C1 segment of cervical spinal cord (tissue), 14 donors: ENCODE measurements at places on chromosomes 1 and 21.

GRCh38 chr1:26278303-26278702 is 1.6 kb upstream of the SH3BGRL3 start:
- DNase-seq = no peak

- no peak for DNase-seq
Observed at GRCh38 chr1:100627936-100628335, 90.0 kb downstream of the GPR88 start.

- no peak for DNase-seq
Observed at GRCh38 chr21:27202301-27202700, 235.4 kb upstream of the ADAMTS5 start.

GRCh38 chr1:20087668-20088067 is 17.7 kb downstream of the PLA2G5 start:
- no peak for DNase-seq

DNA sequence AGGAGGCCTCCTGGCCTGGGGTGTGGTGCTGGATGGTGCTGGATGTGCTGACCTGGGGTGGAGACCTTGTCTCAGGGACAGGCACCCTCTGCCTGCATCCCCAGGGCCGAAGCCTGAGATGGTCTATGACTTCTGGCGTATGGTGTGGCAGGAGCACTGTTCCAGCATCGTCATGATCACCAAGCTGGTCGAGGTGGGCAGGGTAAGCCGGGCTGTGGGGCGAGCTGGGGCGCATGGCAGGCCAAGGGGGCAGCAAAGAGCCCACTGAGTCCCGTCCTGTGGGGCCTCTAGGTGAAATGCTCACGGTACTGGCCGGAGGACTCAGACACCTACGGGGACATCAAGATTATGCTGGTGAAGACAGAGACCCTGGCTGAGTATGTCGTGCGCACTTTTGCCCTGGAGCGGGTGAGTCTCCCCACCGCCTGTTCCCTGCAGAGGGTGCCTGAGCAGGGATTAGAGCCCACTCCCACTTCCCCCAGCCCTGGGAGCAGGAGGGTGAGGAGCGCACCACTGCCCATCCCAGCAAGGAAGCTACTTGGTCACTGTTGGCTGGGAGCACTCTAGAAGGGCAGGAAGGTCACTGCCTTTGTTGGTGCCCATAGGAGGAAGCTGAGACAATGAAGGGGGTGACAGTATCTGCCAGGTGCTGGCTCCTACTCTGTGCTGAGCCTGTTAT is 75.2 kb downstream of the PTPRU start:
- no peak for DNase-seq

DNA sequence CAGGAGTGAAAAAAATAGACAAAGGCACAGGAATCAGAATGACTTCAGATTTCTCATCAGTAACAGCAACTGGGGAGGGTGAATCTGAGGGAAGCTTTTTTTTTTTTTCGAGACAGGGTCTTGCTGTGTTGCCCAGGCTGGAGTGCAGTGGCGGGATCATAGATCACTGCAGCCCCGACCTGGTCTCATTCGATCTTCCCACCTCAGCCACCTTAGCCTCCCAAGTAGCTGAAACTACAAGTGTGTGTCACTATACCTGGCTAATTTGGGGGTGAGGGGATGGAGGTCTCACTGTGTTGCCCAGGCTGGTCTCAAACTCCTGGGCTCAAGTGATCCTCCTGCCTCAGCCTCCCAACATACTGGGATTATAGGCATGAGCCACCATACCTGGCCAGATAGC is 10.7 kb downstream of the ARMH1 start:
- DNase-seq = no peak

DNA sequence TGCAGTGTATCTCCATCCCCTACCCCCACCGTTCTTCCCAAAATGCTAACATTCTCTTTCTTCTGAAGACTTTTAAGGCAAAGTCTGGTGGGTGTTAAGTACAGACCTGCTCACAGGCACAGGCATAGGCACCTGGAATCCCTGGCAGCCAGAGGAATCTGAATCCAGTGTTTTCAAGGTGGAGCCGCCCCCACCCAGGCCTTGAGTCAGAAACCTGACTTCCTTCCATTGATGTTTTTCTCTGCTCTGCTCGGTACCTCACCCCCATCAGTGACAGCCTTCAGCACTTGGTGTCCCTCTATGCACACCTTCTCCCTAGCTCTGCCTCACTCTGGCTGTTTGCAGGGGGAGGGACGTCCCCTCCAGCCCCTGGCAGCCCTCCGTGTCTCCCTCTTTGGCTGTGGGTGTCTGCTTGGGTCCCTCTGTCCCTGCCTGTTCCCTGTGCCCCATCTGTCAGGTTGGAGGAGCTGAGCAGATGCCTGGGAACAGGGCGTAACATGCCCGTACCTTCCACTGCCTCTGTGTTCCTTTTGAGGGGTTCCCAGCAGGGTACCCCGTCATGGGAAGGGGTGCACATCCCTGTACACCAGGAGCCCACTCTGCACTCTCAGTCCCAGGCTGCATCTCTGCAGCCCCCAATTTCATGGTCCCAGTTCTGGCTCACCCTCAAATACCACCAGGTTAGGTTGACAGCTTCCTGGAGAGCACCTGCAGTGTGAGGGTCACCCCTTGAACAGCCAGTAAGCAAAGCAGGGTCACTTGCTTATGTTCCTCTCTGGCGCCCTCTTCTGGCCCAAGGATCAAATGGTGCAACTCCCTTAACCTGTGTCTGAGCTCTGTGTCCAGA is 6.7 kb downstream of the NCDN start:
- DNase-seq = peak; percentile 20

DNA sequence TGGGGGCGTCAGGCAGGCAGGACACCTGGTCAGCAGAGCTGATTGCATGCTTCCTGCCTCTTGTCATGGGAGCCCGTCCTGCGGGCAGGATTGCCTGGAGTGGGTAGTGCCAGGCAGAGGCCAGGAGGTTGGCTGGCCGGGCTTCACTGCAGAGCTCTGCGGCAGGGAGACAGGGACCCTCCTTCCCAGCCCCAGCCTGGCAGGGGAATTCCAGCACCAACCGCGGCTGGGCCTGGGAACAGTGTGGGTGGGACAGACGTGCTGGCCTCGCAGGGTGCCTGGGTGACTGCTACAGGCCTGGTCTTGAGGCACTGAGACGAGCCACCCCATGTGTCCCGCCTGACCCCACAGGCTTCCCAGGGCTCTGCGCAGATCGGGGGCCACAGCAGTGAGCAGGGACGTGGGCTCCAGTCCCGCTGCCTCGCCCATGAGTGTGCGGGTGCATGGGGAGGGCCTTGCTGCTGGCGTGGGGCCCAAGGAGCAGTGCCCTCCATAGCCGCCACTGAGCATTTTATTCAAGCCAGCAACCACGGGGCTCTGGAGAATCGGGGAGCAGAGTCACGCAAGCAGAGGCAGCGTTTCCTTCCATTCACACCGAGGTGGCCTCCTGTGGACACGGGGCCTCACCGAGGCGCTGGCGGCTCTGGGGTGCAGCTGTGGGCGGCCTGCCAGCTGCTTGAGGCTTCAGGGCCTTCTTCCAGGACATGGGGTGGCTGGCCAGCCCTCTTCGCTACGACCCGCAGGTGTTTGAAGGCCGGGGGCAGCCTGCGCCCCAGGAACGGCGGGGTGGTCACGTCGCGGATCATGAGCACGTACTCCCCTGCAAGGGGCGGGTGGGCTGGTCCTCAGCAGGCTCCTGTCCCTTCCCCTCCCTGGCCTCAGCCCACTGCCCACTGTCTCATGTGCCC is 70.3 kb downstream of the MORN1 start:
- no peak for DNase-seq

GRCh38 chr1:79848316-79848715 is 841.8 kb upstream of the ADGRL4 start:
- no peak for DNase-seq

DNA sequence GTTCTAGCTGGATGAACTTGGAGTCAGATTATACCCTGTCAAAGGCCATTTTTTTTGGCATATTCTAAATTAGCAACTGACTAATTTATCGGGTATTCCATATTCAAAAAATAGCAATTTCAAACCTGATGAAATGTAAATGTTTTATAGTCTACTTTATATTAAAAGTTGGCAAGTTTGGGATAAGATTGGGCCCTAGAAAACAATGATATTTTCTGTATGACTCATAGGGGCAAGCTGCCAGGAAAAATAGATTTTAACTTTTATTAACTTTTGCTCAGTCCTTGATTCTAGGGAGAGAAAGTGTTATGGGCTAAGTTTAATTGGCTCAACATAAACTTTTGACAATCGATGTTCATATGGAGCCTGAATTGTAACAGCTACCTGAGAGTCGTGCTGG is 576.9 kb upstream of the B3GALT2 start:
- no peak for DNase-seq

DNA sequence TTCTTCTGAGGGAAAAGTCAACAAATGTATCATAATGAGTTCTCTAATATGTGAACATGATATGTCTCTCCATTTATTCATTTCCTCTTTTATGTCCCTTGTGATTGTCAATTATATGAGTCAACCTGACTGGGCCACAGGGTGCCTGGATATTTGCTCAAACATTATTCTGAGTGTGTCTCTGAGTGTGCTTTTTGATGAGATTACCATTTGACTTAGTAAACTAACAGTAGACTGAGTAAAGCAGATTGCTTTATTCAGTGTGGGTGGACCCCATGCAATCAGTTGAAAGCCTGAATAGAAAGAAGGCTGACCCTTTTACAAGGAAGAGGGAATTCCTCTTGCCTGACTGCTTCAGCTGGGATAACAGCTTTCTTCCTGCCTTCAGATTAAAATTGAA is 142.6 kb downstream of the SLC35F3 start:
- DNase-seq = no peak

- no peak for DNase-seq
Observed at GRCh38 chr1:151158326-151158725, 1.9 kb downstream of the TNFAIP8L2 start.

DNA sequence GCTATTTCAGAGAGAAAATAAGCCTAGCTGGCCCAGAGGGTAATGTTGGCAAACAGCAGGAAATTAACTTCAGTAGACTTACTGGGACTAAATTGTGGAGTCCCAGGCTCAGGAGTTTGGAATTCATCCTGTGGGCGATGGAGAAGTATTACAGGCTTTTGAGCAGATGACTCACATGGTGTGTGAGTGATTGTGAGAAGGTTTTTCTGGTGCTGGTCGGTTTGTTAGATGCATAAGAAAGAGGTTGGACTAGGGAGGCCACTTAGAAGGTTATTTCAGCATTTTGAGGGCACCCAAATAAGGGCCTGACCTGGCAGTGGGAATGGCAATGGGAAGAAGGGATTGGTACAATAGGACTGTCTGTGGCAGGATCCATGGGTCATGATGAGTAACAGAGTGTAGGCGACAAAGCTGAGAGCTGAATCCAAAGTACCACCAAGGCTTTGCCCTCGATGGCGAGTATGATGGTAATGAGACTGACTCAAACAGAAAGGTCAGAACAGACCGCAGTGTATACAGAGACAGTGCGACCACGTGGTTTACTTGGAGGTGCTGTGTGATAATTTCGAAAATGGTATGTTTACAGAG is 69.2 kb upstream of the KIF26B start:
- DNase-seq = no peak

DNA sequence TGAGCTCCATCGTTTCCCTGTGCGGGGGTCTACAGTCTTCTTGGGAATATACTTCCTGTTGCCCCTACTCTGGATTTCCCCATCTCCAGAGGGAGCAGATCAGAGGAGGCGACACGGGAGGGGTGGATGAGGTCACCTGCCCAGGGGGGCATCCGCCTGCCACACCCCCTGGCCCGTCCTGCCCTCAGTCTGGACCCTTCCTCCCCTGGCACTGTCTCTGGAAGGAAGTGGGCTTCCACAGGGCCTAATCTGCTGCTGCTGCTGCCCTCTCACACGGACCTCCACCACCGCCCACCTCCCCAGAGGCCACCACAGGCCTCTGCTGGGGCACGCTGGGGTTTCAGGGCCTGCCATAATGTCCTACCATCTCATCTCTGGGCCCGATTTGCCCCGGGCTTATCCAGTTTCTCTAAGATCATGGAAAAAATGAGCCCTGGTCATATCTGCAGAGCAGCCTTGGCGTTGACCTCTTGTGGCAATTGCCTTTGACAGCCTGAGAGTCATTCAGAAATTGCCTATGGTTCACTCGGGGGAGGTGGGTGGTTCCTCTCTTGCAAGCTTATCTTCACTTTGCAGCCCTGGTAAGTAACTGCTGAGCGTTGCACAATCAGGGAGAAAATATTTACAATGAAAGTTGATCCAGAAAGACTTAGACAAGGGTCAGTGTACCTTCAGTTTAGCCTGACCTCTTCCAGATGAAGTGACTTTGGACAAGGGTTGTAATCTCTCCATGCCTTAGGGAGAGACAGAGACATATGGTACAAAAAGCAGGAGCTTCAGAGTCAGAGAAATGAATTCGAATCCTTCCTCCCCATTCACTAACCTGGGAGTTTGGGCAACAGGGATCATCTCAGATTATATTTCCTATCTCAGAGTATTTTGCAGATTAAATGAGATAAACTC is 252.4 kb downstream of the TOMM20 start:
- DNase-seq = no peak

DNA sequence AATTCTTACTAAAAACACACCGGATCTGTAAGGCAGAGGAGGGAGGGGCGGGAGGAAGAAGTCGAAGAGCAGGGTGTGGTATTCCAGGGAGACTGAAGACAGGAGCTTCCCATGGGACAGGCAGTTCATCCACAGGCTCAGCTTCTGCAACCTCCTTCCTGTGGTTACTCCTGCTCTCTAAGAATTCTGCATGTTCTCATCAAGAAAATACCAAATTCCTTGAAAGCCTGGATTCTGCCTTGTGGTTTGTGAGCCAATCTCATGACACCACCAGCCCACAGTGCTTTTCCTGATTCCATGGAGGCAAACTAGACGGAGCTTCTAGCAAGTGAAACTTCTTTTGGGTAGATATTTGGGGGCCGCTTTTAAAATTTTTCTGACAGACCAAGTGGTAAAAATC is 1.1 kb upstream of the ST6GALNAC3 start:
- no peak for DNase-seq
